ENCODE measurements at places on chromosomes 3 and 15.
A peak's percentile ranks its signal among the peaks of the same experiment; 100 is the strongest.

- DNase-seq = no peak
These were observed 60.8 kb downstream of the ATP13A5 start for GRCh38 chr3:193317682-193318300.

GRCh38 chr15:75677465-75678323 is 30.0 kb downstream of the SNX33 start:
- no peak for DNase-seq

DNA sequence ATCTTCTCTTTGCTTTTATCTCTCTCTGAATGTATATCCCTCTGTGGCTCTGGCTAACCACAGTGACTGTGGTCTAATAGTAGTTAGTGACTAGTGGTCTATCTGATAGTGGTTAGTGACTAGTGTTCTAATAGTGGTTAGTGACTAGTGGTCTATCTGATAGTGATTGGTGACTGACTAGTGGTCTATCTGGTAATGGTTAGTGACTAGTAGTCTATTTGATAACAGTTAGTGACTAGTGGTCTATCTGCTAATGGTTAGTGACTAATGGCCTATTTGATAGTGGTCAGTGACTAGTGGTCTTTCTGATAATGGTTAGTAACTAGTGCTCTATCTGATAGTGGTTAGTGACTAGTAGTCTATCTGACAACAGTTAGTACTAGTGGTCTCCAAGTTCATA is 110.5 kb downstream of the MDFIC2 start:
- DNase-seq = no peak

DNA sequence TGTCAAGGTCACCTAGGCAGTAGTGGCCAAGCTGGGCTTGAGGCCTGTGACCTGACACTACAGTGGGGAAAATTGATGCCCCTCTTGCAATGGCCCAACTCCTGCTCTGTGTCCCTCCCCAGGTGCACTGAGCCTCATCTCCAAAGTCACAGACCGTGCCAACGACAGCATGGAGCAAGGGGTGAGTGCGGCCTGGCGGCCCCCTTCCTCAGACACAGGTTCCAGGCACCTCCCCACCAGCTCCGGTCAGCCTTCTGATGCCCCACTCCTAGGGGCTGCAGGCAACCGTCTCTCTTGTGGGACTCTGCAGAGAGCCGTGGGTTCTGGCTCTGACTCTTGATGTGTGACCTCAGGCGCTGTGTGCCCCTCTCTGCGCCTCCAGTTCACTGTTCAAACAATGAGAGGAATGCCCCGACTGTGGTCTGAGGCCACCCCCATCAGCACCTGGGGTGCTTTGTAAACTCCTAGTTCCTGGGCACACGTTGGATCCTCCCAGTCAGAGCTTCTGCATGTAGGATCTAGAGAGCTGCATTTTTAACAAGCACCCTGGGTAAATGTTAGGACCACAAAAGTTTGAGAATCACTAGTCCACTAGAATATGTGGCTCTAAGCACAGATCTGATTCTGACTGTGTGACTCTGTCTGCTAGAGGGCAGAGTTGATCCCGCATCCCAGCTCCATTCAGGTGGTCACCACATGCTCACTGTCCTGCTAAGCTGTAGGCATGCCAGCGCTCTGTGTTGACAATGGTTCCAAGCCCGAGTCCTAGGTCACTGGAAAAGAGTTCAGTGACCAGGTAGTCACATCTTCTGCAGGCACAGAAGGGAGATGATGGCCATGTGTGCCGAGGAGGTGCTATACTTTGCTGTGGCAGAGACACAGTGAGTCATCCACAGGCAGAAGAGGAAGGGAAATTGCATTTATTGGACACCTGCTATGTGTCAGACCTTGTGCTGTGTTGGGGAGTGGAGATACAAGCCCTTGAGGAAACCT is 46.2 kb upstream of the NR2C2 start:
- DNase-seq = no peak

DNA sequence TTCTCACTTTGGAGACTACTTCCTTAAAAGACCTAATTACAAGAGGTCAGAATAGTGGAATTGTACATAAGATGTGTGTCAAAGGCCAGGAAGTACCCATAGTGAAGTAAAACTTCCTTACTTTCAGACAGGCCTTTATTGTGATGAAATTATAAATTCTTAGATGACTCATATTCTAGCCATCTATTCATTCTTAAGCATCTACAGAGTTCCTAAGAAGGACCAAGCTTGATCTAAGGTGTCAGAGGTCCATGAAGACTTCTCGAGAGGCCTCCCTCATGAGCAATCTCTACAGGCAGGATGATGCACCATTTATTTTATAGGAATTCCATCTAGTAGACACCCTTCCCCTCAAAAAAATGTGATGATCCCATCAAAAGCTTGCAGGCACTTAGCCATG is 493.3 kb downstream of the MAGI1 start:
- no peak for DNase-seq

DNA sequence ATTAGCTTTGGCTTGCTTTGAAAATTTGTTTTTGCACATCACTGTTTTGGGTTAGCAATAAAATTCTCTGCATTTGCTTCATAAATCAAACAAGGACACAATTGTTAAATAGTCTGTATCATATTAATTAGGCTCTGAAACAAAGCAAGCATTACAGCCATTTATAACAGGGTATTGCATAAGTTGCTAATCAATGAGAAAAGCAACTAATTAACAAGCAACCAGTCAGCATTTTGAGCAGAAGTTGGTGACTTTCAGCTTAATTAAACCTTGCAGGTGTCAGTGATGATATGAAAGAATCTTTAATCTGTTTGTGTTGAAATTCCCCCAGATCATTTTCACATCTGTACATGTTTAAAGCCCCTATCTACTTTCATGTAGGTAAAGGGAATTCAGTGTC is 495.1 kb downstream of the IL5RA start:
- DNase-seq = no peak

DNA sequence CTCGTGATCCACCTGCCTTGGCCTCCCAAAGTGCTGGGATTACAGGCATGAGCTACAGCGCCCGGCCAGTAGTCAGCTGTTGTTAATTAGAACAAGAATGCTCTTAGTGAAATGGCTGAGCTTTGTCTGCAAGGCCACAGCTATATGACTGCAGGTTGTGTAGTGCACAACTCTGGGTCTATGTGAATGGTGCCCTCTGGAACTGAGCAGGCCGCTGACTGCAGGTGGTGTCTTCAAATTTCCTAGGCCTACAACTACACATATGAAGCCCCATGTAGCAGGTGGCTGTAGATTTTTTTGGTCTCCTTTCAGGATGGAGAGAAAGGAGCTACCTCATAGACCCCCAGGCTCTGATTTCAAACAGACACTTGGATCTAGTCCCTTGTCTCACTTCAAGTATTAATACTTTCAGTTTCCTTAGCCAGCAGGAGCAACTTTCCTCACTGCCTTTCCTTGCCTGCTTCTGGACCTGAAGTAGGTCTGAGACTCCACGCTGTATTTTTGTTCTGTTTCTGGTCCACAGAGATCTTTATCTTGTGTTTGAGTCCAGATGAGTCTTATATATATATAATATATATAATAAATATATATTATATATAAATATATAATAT is 86.9 kb downstream of the C3orf80 start:
- no peak for DNase-seq

DNA sequence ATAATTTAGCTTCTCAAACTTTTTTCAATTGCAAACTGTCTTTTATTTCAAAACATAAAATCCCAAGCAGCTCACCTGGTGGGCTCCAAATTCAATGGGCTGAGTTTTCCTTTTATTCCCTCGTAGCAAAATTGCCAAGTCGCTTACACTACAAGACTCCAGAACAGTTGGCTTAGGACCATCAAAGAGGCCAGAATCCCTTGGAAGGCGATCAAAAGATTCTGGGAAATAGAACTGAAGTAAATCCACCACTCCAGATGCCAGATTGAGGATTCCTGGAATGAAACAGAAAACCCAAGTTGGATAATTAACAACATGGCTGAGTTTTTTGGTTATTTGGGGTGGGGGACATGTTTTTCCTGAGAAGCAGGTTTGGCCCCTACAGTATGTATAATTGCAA is 87.7 kb upstream of the DCLK3 start:
- no peak for DNase-seq

- no peak for DNase-seq
These were observed 210.8 kb upstream of the NR2F2 start for GRCh38 chr15:96119734-96120133.

GRCh38 chr15:64895285-64896065 is 16.2 kb upstream of the ANKDD1A start:
- DNase-seq = peak; percentile 64

DNA sequence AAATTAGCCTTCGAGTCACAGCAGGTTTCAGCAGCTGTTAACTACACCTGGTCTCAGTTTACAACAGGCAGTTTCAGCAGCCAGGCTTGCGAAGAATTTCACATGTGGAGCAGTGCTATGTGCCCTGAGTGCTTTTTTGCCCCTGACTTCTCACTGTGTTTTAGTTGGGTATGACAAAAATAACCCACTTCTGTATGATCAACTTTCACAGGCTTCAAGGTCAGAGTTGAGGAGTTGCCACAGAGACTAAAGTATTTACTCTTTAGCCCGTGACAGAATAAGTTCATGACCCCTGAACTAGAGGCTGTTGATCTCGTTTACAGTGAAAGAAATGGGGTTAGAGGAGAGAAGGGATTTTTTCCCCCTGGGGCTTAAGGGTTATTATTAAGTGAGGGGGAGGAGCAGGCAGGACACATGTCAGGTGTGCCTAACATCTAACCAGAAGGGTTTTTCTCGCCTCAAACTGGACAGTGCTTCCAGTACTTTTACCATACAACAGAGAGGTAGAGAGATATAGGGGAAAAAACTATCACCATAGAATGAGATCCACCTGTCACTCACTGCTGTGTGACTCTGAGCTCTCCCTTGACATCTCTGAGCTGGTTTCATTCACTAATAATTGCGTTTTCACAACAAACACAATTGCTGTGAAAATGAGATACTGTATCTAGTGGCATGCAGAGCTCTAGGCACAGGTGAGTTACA is 14.0 kb upstream of the TOPBP1 start:
- no peak for DNase-seq

GRCh38 chr15:77527164-77527778 is 105.4 kb downstream of the LINGO1 start:
- peak; percentile 45 for DNase-seq

DNA sequence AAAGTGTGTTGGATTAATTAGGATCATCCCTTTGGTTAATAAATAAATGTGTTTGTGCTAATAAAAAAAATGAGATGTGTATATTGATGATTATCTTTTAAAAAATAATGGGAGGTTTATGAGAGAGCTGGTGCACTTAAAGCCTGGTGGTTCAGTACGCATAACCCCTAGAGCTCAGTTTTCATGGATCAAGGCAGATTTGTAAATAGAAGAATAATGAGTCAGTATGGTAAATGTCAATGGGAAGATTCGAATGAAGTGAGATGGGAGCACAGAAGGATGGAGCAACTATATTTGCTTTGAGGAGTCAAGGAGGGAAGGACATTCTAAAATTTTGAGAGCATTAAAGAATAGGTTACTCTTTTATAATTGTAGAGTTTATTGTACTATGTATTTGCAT is 35.4 kb downstream of the AKAP13 start:
- no peak for DNase-seq

DNA sequence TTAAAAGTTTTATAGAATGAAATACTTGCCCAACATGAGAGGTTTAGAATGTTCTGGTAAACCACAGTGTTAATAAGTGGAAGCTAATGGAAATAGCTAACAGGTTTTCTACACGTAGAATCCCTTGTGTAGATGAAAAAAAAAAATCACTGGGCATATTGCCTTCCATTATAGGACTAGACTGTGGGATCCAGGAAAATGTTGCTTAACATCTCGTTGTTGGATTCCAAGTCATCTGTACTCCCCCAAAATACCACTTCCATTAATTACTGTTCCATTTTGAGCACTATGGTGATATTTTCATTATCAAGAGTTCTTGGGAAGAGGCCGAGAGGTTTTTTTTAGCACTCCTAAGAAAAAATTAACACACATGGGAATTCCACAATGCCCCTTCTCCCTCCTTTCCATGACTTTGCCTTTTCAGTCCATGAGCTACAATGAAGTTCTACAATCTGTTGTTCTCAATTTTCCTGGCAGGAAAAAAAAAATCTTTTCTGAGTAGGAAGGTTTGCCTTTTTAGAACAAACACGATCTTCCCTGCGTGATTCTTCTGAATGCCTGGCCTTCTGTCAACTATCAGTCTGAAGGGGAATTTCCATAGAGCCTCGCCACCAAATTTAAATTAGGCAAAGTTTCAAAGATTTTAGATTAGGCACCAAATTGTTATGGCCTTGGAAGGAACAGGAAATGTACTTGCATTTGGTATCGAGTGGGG is 74.4 kb upstream of the CTDSPL start:
- DNase-seq = no peak

DNA sequence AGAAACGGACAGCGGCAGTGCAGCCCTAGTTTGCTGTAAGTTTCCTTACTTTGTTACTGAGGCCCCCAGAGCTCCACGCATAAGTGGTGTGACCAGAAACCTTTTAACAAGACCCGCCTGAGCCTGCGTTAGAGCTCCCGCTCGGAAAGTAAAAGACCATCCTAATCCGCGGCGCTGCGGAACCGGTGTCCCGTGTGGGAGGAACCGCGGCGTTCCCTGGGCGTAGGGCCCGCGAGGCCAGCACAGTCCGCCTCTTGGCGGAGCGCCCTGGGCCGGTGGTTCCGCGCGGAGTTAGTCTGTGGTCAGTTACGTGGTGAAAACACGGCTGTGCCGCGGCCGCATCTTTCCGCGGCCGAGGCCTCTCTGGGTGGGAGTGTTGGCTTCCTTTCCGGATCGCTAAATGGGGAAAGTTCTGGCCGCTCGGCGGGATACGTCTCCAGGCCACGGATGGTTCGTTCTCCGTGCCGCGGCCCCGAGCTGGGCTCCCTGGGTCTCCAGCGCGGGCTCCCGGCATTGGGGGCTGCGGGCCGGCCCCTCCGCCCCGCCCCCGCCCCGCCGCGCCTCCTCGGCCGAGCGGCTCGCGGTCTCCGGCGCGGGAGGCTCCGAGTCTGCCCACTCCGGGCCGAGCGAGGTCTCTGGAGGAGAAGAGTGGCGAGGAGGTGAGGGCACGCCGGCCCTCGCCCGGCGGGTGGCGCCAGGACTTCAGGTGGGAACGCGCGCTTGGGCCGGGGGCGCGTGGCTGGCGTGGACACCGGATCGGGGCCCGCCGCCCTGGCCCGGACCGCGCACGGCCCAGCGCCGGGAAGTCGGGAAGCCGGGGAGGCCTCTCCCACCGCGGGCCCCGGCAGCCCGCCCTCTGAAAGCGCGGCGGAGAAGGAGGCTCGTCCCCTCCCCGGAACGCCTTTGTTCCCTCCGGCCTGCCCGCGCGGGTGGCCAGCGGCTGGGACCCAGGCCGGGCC is 754 bp downstream of the B3GNT5 start:
- DNase-seq = peak; percentile 27

GRCh38 chr3:54994111-54994513 is 66.3 kb upstream of the LRTM1 start:
- no peak for DNase-seq

GRCh38 chr3:183695569-183696364 is 1.8 kb upstream of the YEATS2 start:
- no peak for DNase-seq

- DNase-seq = no peak
These were observed 595.5 kb upstream of the AGTR1 start for GRCh38 chr3:148102156-148102555.

DNA sequence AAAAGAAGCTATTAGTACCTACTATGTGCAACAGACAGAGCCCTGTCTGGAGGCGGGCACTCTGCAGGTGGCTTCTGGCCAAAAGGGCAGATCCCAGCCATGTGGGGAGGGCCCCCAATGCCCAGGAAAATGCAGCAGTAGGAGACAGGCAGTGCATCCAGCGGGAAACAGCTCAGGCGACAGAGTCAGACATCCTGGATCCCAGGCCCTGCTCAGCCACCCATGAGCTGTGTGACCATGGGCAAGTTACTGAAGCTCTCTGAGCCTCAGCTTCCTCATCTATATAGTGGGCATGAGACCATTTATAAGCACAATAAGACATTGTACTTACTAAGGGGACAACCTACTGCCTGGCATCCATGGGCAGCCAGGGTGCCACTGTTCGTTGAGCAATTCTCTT is 25.8 kb downstream of the NUP210 start:
- no peak for DNase-seq
